Activated B cell treated with CpG ODN at 0.5 μM for 24 hours (primary cell): ENCODE measurements at places on chromosomes 12 and 14.

GRCh38 chr14:85037411-85037810, 492.5 kb upstream of the FLRT2 start:
- DNase-seq, result no peak

DNA sequence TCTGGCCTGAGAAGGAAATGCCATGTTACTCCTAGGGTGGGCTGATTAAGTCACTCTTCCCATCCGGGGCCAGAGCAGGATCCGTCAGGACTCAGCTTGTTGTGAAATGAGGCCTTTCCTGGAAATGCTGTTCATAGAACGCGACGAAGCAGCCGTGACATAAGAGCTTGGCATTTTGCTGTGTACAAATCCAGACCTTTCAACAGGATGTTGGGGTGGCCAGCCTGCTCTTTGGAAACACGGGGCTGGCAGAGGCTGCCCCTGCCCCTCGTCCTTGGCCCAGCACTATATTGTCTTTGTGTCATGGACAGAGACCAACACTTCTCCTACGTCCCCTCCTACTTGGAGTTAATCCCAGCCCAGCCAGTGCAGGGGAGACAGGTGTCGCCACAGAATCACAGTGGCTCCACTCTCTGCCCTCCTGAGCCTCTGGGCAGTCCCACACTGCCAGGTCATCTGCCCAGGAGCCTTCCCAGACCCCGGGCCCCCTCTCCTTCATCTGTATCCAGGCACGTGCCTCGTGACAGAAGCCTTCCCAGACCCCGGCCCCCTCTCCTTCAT, 18.6 kb upstream of the EIF5 start:
- DNase-seq, result no peak

DNA sequence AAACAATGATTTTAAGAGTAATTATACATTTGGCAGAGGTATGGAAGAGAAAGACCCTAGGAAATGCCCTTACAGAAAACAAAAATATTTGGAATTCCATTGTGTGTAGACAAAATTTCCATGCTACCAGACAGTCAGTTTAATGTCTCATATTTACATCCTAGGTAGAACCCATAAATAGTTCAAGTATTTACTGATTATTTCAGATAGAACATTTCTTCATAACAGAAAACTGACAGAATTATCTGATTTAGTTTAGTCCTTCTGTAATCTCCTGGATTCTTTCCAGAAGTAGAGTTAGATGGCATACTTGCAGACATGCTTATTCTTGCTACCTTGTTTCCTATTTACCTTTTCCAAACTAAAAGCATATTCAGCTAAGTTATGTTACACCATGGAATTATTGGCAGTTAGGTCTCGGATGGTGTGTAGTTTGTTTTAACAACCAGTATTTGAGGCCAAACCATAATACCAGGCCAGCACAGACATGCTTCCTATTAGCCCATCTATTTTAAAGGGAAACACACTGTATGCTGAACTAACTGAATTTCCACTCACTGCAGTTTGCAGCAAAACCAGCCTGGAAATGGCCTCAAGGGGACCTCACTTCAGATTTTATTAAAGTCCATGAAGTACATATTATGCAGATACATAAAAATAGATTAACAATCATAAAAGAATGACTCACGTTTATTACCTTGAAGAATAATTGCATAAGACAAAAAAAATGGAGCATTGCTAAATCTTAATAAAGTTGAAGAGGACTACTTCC, 126.6 kb upstream of the LRIG3 start:
- no peak for DNase-seq

GRCh38 chr12:124538194-124539082, 29.0 kb downstream of the NCOR2 start:
- no peak for DNase-seq

DNA sequence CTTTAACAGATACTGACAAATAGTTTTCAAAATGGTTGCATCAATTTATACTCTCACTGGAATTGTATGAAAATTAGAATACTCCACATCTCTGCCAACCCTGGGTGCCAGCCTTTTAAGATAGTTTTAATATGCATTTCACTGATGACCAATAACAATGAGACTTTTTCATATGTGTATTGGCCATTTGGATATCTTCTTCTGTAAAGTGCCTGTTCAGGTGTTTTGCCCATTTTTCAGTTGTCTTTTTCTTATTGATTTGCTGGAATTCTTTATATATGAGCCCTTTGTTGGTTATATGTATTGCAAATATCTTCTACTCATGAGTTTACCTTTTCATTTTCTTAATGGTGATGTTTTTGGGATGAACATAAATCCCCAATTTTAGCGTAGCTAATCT, 16.7 kb upstream of the RNU6-7 start:
- DNase-seq, result no peak
